Fibroblast of lung (primary cell): ENCODE measurements at places on chromosomes 3 and 15. TPM values are rescaled to one million over a fixed set of nuclear protein-coding genes. Genes with fewer than 3 reads are reported as not detected.

DNA sequence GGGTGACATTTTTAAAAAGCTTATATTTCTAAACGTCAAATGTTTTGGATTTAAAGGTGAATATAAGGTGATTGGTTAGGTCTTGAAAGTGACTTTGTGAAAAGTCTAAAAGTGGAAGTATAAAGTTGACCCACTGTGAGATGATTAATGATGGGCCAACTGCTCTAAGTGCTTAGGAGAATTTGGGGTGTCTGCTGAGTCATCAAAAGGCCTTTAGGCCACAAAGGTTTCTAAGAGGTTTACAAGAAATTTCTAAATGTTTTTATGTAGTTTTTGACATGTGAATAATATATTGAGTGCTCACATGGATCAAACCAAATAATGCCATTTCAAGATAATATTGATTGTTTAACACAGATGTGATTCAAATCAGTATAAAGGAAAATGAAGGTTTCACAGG is 39.2 kb upstream of the SLC2A2 start:
- H3K4me1 ChIP-seq = no peaks in the 10 kb centered on the region
- H3K4me3 ChIP-seq = no peak overlapping the region
- H3K27me3 ChIP-seq = no peaks in the 10 kb centered on the region
- DNase-seq = peak; percentile 36
- no peaks in the 10 kb centered on the region for H3K36me3 ChIP-seq

DNA sequence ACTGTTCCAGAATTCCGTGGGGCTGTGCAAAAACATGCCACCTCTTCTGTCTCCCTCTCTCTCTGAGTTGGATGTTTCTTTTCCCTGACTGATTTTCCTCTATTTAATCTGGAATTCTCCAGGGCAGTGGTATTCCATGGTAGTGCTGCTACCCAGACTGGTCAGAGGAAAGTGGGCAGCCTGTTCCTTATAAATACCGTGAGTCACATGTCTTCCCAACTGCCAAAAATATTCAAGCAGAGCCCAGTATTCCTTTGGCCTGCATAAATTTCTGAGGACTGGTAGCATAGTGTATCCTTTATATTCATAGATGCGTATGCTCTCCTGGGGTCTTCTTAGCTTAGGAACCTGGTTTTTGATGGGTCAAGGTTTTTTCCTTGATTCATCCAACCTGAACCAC is 40.9 kb downstream of the CEMIP start:
- no peaks in the 10 kb centered on the region for H3K27me3 ChIP-seq
- peaks cover 10% of the 10 kb centered on the region for H3K36me3 ChIP-seq

DNA sequence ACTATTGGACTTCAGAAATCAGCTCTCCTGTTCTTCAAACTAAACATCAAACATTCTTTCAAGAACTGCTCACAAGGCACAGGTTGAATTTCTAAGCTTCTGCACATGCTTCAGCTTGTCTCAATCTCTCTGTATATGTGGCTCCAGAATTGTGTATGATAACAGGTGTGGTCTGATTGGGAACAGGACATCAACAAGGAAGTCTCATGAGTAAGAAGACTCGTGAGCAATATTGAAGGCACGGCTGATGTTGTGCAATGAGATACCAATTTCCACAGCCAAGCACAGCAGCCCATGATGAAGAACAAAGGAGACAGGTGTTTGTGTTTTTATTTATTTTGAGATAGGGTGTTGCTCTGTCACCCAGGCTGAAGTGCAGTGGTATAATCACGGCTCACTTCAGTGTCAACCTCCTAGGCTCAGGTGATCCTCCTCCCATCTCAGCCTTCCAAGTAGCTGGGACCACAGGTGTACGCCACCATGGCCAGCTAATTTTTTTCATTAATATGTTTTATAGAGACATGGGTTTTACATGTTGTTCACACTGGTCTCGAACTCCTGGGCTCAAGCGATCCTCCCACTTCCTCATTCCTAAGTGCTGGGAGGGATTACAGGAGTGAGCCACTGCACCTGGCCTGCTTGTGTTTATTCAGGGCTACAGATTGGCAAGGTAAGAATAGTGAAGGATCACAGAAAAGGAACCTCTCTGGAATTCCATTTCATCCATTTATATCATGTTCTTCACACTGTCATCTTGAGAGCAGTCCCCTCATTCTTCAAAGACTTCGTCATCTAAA is 32.2 kb upstream of the ABHD17C start:
- H3K27me3 ChIP-seq = no peaks in the 10 kb centered on the region
- H3K36me3 ChIP-seq = no peaks in the 10 kb centered on the region
- no peak for DNase-seq

Gene FANCD2
- polyA plus RNA-seq = 9.7 and 25.5 TPM in 2 replicates
